ENCODE measurements at places on chromosomes 1 and 21.

GRCh38 chr1:2061065-2061778 is 11.0 kb downstream of the PRKCZ start:
- DNase-seq: no peak

DNA sequence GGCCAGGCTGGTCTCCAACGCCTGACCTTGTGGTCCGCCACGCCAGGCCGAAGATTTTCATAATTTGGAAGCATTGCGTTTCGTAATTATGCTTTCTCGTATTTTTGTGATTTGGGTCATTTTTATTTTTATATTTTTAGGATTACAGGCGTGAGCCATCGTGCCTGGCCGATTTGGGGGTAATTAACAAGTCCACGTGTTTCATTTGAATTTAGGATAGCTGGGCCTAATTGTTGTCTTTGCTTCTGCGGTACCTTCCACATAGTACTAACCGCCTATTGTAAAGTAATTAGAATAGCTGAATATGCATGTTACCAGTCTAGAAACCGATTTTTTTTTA is 1.0 kb downstream of the RCC1 start:
- DNase-seq: no peak

- no peak for DNase-seq
These were observed 6.6 kb downstream of the GOLT1A start for GRCh38 chr1:204207136-204207616.

- peak; percentile 75 for DNase-seq
These were observed 8.2 kb downstream of the SYTL1 start for GRCh38 chr1:27349784-27350662.

- no peak for DNase-seq
These were observed 26.5 kb upstream of the SRP9 start for GRCh38 chr1:225750875-225751824.

DNA sequence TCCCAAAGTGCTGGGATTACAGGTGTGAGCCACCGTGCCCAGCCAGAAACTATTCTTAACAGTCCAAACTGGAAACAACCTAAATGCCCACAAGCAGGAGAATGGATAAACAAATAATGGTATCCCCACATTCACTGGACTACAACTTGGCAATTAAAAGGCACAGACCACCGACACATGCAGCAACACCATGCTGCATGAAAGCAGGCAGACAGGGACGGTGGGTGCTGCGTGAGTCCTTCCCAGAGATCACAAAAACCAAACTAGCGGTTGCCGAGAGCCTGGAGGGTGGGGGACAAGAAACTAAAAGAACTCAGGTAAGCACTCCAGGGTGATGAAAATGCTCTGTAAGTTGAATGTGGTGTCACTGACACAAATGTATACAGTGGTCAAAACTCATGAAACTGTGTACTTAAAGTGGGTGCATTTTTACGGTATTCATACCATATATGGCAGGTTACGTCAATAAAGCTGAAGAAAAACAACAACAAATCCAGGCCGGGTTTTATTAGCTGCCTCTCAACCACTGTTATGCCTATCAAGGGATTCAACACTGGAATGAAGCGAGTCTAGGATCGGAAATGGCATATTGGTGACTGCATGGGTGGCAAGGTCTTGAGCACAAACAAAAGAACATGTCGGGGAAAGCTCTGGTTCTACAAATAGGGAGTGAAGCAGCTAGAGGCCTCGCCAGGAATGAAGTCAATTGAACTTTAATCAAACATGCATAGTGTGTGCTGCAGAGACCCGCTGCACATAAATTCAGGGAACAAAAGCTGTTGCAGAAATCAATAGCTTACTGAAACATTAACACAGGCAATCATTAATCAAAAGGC is 52.4 kb downstream of the SLC45A1 start:
- peak; percentile 97 for DNase-seq

- DNase-seq: no peak
These were observed 66.8 kb downstream of the SASS6 start for GRCh38 chr1:100065969-100066227.

- DNase-seq: peak; percentile 7
These were observed 1.9 kb upstream of the OR13G1 start for GRCh38 chr1:247681288-247681897.

GRCh38 chr21:34593954-34594531 is 20.9 kb downstream of the RCAN1 start:
- DNase-seq: no peak

GRCh38 chr1:99707535-99708142 is 58.8 kb downstream of the FRRS1 start:
- DNase-seq: no peak

- DNase-seq: no peak
These were observed 51.0 kb downstream of the CR1L start for GRCh38 chr1:207695891-207696290.

DNA sequence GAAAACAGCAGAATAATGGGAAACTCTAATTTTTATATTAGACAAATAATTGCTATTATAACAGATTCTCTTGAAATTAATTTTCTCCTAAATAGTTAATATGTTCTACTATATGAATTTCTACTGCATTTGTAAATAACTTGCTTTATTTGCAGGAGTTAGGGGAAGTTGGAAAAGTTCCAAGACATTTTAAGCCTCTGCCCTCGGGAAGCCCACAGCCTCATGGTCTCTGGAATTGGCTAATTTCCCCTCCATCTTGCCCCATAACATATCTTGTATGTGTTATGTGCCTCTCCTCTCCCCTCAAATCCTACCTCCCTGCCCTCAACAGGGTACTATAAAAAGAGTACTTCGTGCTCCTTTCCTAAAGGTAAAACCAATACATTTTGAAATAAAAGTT is 271.4 kb upstream of the NR5A2 start:
- DNase-seq: no peak

- no peak for DNase-seq
These were observed 132.6 kb upstream of the L1TD1 start for GRCh38 chr1:62062087-62062486.

- no peak for DNase-seq
These were observed 16.7 kb downstream of the CNR2 start for GRCh38 chr1:23896491-23896890.

DNA sequence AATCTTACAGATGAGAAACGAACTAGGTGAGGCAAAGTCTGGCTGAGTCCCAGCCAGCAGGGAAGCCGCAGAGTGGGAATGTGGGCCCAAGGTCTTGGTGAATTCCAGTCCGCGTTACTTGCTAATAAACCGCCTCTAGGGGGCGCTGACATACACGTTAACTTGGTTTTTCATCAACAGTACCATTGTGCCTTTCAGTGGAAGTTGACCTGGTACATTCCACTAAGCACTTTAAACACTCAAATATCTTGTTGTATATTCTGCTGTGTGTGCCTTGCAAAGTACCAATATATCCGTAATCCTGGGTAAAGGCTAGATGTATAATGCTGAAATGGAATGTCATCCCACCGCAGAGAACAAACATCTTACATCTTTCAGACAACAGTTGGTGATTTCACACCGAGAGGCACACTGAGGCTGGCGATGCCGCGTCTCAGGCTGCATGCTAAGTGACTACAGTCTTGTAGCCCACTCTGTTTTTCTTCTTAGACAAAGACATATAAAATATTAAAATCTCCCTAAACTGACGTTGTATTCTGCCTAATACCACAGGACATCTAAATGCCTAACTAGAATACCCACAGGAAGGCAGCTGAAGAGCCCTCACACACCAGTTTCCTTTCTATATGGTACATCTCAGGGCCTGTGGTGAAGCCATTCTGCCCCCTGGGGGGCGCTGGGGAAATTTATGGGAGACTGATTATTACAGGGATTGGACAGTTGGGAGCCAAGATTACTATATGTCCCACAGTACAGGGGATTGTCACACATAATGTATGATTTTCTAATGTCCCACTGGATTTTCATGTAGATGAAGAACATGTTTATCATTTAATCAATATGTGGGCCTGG is 49.2 kb upstream of the C1orf198 start:
- DNase-seq: peak; percentile 71

GRCh38 chr21:36188937-36189336 is 32.3 kb downstream of the DOP1B start:
- DNase-seq: no peak

- DNase-seq: no peak
These were observed 785.7 kb downstream of the ADGRL2 start for GRCh38 chr1:82586473-82586872.

- DNase-seq: peak; percentile 77
These were observed 15.4 kb downstream of the LMNA start for GRCh38 chr1:156129687-156130577.

GRCh38 chr1:67682659-67683197 is 2.3 kb upstream of the GADD45A start:
- DNase-seq: no peak

DNA sequence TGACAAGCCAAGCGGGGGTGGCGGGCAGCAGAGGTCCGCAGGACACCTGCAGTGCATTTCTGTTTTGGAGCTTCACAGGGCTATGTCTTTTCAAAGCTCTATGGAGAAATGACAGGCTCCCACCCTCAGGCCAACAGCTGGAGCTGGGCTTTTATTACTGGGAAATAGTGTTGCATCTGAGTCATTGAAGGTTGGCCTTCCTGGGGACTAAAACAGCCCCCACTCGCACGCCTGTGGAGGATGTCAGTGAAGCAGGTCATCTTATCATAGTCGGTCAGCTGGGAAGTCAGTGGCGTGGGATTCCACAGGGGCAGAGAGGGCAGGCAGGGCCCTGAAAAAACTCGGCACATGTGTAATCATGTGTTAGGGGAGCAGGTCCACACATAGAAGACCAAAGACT is 55.3 kb downstream of the NTPCR start:
- no peak for DNase-seq

- DNase-seq: no peak
These were observed 53.2 kb upstream of the CFAP126 start for GRCh38 chr1:161420763-161421455.

Data from DMS153 (cell line).